ENCODE measurements at places on chromosomes 7 and 10.

DNA sequence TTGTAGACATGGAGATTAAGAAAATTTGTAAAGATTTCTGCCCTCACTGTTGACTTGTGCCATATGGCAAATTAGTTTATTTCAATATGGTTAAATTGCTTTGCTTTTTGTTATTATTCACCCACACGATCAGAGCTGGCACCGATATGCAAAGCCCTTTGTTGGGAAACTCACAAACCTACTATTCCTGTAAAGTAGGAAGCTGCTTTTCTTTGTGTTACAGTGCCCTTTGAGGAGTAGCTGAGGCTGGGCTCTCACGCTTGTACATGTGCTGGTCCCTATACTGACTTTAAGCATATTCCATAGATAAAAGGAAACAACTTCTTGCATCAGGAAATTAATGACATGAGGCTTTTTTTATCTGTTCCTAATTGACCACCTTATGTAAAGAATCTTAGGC lies 17.6 kb upstream of the AOAH start:
- DNase-seq, result no peak

GRCh38 chr10:94092848-94093247 lies 99.1 kb downstream of the PLCE1 start:
- no peak for DNase-seq

DNA sequence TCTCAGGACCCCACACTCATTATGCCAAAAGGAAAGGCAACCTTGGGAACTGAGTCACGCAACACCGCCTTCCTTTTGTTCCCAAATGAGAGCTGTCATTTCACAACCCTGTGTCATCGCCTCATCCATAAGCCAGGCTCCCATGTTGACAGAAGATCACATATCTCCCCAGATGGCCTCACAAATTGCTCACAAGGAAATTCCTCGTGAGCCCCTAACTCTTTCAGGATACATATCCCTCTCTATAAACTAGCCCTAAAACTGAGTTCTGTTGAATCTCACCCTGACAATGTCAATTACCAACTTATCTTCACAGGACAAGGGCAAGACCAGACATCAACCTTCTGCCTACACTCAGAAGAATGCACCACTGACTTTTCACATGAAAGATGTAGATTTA lies 22.6 kb downstream of the CCDC3 start:
- DNase-seq, result no peak

DNA sequence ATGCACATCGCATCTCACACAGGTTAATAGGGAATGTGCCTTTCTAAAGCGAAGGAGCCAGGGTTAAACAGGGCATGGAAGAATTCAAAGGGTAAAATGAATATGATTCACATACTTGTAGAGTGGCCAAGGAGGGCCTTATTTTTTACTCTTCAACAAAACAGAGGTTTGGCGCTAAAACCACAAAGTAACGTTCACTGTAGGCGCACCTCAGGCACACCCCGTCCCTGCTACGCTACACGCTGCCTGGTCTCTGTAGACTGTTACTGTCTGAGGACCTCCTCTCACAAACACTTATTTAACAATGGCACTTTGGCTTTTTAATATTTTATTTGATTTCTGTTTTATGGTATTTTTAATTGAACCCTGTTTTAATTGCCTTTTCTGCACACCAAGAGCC lies 462.1 kb upstream of the GALNT17 start:
- no peak for DNase-seq
